Activated T-cell treated with anti-CD3 and anti-CD28 coated beads, Interleukin-2, amount 50 U/mL, for 1 hour (primary cell): ENCODE measurements at places on chromosomes 3 and 15.

DNA sequence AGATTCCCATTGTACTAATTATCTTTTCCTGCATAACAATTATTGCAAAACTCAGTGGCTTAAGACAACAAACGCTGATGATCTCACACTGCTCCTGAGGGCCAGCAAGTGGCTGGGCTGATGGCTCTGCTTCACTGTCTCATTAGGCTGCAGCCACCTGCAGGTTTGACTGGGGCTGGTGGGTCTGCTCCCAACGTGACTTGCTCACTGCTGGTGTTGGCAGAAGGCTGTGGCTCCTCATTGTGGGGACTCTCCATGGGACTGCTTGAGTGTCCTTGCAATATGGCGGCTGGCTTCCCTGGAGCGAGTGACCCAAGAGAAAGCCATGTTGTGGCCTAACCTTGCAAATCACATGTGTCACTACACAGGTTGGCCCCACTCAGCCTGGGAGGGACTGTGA lies 71.1 kb downstream of the PLXNA1 start:
- DNase-seq: peak; percentile 5

- DNase-seq: no peak
Measured at GRCh38 chr15:77983091-77983707, 94.3 kb downstream of the TBC1D2B start.

DNA sequence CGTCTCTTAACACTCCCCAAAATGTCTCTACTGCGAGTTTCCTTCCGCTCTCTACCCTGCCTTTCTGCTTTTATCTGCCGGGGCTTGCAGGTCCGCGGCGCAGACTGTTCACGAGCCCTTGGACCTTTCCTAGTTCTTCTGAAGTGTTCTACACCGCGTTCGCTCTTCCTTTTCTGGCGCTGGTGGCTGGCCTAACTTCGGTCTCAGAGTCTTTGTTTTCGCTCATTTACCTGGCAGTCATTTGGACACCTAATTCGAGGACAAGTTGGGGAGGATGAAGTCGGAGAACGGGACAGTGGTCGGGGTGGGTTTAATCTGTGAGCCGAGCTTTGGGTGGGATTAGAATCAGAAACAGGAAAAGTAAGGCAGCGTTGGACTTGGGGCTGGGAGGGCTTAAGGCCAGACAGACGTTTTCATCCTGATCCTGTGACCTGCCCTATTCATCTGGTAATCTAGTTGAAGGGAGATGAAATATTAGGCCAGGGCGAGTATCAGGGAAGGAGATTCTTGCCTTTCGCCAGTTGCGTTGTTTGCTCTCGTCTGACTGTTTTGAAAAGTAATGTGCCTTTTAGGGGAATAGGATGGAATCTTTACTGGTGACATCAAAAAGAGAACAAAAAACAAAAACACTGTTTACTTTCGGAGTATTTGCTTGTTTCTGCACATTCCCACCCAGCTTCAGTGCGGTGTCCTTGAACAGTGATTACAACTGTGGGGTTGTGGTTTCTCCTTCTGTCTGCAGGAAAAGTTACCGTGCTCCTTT lies 1.8 kb downstream of the DIPK2A start:
- DNase-seq: peak; percentile 65

DNA sequence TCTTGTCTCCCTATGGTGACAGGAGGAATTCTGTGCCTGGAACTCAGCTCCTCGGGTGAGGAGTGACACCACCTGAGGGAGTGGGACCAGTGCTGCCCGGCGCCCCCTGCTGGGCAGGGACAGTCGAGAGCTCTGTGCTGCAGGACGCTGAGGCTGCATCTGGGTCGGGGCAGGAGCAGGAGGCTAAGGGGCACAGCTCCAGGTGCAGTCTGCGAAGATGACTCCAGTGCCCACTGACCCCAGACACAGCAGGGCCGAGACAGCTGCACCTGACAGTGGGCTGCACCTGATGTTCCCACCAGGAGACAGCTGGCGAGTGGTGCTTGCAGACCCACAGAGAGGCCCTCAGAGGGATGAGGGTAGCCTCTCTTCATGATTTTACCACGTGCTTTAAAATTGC lies 152.9 kb downstream of the ATP10A start:
- peak; percentile 53 for DNase-seq

DNA sequence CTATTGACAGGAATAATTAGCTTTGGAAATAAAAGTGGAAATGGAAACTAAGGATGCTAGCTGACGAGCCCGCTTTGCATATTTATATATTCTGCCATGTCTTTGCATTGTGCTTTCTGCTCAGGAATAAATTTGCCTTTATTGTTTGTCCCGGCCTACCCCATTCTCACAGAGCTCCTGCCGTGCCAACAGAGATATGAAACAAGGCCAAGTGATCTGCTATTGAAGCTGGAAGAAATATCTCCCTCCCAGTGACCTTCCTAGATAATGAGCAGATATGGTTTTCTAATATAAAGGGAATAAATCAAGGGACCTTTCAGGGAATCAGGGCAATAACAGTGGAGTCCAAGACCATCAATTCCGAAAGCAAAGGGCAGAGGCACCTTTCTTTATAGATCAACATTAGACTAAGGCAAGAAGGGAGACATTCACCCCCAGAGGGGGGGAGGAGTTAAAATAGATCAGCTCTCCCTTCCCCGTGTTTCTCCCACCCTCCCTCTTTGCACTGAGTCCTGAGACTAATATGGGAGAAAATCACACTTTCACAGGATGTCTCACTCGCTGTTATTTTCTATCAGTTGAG lies 664.6 kb downstream of the AGBL1 start:
- DNase-seq: no peak

DNA sequence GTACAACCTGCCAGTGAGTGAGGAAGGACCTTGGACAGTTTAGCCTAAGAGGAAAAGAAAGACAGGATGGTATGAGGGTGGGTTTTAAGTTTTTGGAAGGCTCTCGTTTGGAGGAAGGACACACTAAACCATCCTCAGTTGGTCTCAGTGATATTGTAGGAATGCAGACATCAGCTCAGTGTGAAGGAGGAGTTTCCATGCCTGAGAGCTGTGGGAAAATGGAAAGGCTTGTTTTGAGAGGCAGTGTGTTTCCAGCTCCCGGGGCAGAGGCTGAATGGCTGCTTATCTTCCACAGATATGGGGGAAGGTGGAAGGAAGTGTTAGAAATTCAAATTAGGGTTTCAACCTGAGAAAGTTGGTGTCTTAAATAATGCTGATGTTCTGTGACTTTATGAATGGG lies 89.6 kb upstream of the MYZAP start:
- DNase-seq: no peak

DNA sequence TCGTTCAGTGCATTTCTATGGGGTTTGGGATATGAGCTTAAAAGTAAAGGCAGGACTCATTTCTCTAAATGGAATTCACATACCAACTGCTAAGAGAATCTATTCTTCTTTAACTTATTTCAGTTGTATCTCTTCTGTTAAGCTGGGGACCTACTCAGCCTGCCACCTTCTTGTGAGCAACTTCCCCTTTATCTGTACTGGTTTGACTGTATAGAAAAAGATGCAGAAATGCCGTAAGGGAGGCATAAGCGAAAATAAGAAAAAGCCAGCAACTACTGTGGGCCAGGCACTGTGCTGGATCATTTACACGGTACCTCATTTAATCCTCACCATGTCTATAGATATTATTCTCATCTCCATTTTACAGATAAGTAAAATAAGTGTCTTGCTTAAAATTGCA lies 38.4 kb downstream of the RBMS3 start:
- no peak for DNase-seq

DNA sequence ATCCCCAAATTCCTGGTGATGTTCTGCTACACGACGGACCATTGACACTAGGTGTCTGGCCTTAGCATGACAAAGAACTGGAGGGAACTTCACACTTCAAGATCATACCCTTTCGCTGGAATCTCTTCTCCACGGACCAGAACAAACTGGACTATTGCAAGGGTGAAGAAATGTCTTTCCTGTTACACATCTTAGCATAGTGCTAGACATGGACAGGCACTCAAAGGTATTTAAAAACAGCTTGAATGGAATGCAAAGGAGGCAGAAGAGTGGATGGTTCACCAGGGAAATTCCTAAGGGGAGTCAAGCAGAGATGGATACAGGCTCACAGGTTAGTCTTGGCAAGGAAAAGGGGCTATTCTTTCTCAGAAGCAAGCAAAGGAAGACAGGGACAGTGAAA lies 33.5 kb upstream of the PDZRN3 start:
- no peak for DNase-seq

DNA sequence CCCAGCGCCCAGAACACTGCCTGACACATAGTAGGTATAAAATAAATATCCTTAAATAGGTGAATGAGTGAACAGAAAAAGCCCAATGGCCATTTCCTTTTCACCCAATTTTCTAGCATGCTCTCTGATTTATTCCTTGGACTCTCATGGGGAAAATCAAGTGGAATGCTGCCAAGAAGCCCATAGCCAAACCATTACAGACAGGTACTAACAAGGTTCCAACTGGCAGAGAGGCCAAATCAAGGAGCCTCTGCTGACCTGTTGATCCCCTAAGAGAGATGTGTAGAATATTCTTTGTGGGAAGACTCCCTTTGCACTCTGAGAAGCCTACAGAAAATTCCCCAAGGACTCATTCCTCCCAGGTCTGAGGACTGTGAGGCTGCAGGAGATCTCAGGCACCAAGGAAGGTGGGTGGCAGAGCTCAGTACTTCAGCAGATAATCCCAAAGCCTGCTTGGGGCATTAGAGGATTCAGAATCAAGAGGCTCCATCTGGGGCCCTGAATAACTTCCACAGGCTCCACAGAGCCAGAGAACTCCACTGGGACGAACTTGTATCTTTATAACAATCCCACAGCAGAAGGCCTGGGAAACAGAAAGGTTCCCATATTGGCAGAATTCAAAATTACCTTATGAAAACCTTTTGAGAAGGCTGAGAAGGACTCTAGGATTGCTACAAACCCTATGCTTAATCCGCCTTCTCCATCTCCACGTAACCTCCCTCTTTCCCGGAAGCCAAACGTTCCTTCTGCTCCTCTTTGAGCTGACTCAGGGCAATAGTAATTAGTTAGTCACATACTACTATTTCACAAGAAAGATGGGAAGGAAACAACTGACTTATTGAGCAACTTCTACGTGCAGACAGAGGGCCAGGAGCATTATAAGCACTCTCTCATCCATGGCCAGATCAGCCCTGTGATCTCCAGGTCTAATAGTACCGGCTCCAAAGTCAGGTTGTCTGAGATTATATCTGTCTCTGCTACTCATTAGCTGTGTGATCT lies 34.5 kb downstream of the PRICKLE2 start:
- no peak for DNase-seq

GRCh38 chr3:43372007-43372740 lies 85.8 kb downstream of the SNRK start:
- DNase-seq: no peak

DNA sequence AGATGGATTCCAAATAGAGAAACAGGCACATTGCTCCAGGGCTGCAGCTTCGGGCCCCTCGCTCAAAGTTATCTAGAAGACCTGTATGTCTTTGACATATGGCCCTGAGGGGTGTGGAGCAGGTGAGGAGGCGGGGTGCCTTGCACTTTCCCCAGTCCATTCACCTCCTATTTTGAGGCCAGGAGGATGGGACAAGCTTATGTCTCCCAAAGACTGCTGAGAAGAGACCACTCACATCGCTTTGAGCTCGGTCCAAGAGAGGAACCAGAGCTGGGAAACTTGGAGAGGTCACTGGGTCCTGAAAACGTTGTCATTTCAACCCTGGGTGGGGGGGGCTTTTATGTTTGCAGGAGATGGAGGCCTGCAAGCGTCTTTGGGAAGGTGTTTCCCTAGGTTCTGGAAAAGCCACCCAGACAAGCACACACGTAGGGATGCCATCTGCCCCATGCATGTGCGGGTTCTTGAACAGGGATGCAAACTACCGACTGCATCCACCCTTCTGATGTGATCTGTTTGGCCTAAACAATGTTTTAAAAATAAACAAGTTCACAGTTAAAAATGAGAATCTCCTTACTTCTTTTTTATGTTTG lies 33.7 kb upstream of the SYNM start:
- DNase-seq: no peak

DNA sequence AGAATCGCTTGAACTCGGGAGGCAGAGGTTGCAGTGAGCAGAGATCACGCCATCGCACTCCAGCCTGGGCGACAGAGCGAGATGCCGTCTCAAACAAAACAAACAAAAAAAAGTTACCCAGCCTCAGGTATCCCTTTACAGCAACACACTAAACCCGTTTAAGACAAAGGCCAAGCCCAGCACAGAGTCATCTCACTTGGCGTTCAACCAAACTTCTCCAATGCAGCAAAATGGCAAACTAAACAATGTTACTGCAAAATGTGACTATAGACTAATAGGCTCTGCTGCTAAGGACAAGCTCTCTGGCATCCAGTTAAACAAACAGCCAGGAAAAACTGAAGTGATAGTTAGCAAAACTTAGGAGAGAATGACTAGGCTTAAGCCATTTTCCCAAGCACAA lies 6.4 kb upstream of the FAM219B start:
- no peak for DNase-seq

GRCh38 chr3:119140466-119140865 lies 5.5 kb upstream of the TEX55 start:
- DNase-seq: no peak

DNA sequence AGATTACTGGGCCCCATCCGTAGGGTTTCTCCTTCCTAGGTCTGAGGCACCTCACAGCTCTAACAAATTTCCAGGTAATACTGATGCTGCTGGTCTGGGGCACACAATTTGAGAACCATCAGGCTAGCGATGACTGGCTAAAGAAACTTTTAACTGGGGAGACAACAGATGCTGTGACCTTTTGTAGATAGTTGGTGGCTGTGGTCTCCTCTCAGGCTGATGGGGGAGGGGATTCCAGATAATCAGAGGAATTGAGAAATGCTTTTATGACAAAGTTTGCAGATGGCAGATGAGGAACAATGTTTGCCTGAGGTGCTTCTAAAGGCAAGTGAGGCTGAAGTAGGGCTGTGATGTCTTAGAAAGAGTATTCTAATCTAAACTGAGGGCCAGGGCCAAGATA lies 13.8 kb upstream of the CCR9 start:
- DNase-seq: no peak

DNA sequence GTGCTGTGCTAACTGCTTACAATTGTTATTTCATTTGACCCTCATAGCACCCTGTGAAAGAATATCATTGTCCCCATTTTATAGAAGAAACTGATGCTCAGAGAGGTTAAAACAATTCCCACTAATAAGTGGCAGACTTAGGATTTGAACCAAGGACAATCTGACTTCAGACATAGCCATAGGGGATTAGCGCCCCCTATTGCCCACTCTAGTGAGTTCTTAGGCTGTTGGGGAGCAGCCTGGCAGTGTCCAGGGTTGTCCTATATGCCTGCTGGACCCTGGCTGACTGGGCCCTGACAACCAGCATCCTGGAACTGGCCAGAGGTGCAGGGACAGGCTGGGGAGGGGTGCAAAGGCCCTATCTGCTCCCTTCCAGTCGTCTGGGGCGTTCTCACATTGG lies 15.4 kb downstream of the DPH3 start:
- DNase-seq: no peak

- DNase-seq: no peak
Measured at GRCh38 chr3:196079682-196080081, 2.2 kb downstream of the TFRC start.

- DNase-seq: no peak
Measured at GRCh38 chr3:100047455-100048141, 66.7 kb downstream of the FILIP1L start.

DNA sequence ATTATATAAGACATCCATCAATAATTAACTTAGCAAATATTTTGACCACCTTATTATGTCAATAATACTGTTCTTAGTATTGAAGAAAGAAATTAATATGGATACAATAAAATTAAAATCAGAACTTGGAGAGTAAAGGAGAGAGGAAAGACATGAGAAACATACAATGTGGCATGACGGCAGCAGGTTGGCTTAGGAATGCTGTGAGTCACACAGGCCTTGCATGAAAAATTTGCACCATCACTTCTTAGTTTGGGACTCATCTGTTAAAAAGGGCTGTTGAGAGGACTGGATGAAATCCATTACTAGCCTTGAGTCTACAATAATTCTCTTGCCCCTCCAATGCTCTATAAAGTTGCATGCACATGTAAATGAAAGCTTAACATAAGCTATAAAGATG lies 880.8 kb downstream of the ROBO1 start:
- no peak for DNase-seq
